Frontal cortex (tissue), 4 donors: ENCODE measurements at places on chromosomes 13 and 19. TPM values are rescaled to one million over a fixed set of nuclear protein-coding genes. Genes with fewer than 3 reads are reported as not detected.

The COL5A3 gene
- total RNA-seq = 0.82 TPM

The BRCA2 gene
- 1.6 TPM for total RNA-seq

The ZNF468 gene
- 57.9 TPM for total RNA-seq

The LILRA1 gene
- total RNA-seq = not detected

The PSG4 gene
- total RNA-seq = not detected

The SLC7A9 gene
- 1.6 TPM for total RNA-seq

The APOC1 gene
- total RNA-seq = 2.9 TPM

The ZNF599 gene
- total RNA-seq = 13.5 TPM

DNA sequence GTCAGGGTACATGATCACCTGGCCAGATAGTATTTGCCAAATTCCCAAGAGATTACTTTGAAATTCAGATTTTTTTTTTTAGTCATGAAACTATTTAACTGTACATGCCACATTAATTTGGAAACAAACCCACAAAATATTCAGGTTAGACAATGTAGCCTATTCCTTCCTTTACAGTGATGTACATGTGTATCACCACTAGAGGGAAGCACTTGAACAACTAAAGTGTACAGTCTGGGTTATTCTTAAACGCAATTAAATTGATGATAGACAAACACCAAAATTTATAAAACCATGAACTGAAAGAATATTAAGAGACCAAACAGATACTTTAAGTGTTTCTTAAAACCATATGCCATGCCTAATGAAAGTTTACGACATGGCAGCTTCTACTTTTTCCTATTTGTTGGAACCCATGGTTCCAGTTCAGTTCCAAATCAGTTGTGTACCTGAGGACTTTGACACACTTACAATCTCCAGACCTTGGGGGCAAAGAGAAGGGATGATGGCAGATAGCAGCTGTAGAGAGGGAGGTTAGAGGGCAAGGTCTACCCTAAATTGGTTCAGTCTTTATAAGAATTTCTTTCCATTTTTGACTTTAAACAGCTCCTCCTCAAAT lies 52.8 kb downstream of the TNFSF13B start:
- no peak for DNase-seq

- no peak for DNase-seq
These were observed 69.3 kb upstream of the MYO16 start for GRCh38 chr13:108560093-108560492.

DNA sequence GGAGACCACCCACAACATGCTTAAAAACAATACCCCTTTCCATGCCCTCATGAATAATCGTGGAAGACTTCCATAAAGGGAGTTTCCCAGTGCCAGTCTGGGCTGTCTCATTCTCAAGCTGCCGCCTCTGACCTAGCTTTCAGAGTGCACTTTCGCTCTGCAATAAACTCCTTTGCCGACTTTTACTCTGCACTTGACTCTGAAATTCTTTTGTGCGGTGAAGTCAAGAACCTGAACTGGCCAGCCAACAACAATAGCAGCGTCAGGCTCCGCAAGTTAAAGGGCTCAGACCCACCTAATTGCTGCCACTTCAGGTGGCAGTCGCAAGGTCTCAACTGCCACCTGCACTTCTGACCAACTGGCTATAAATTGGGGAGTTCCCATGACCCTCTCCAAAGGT lies 10.3 kb upstream of the LEUTX start:
- no peak for DNase-seq

DNA sequence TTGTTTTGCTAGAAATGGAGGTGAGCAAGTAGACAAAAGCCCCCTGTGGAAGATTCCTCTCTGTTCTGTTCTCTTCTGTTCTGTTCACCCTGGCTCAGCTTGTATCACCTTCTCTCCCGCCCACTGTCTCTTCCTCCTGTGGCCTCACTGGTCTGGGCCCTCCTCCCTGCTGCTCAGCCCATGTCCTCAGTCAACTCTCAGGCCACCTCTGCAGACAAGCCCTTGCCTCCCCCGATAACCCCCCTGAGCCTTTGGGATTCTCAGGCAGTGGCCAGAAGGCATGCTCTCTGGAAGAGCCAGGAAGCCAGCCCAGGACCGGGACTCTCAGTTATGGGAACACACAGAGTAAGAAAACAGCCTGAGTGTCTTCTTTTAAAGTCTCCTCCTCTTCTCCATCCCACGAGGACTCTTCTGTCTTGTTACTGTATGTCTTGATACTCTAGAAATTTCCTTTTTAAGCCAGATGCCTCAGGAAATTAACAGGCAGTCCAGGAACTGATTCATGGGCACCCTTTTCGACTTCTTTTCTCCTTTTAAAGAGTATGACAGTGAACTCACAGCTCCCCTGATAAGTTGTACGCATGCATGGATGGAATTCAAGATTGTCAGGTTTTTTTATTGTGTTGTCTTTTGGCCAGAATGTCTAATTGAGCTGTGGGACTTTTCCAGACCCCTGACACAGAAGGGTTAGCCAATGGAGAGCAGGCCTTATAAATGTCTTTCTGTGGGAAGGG lies 33.7 kb downstream of the SHISA2 start:
- DNase-seq = no peak

DNA sequence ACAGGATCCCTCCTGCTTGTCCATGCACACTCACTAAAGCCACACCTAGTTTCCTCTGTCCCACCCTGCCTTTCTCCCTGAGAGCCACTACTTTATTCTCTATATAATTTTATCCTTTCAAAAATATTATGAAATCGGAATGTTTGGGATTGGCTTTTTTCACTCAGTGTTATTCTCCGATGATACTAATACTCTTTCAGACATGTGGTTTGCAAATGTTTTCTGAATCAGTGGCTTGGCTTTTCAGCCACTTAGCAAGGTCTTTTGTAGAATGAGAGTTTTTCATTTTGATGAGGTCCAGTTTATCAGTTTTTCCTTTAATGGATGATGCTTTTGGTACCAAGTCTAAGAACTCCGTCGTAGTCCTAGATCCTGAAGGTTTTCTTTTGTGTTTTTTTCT lies 11.6 kb downstream of the SPATA13 start:
- no peak for DNase-seq

DNA sequence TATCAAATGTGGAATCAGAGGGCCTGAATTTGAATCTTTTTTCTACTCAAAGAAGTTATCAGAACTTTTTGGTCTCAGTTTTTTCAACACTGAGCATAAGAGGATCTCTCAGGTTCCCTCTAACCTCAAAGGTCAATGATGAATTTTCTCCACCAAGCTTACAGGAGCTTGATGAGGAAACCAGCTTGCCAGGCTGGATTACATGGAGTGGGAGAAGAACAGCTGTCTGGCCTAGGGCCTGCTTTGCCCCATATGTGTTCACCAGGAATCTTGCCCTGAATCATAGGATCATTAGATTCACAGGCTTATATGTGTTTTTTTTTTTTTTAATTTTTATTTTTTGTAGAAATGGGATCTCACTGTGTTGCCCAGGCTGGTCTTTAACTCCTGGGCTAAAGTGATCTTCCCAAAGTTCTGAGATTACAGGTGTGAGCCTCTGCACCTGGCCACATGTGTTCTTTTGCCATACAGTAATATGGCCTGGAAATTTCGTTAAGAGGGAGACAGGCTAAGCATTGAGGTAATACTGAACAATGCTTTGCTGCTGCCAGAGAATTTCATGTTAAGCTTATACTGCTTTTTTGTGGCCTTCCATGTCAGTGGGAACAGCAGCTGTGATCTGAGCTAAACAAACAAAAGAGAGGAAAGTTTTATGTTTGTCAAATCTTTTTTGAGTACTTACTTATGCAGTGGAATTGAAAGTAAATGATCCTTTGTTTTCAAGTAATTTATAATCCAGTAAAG lies 110.6 kb downstream of the DNAJC3 start:
- no peak for DNase-seq

DNA sequence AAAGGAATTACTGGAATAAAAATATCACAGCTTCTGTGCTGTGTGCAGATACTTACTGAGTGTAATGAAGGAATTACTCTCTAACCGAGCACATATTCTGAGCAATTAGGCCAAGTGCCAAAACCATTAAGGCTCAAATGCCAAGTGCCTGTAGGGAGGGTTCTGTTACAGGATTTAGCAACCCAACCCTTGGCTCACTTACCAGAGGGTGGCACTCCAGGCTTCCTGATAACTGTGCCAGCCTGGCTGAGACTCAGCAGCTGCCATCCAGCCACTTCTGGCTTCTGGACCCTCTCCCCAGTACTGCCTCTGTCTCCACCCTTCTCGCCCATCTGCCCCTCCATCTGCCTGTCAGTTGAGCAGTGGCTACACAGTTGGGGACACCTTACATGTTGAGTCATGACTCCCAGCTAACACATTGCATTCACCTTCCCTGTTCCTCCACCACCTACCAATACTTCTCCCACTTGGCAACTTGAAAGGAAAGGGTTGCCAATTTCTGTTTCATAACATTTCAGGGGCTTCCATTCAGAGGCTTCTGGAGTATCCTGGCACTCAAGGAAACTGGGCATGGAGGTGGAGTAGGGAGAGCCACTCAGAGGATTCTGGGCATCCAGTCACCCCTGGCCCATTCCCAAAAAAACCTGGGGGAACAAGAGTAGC lies 110.5 kb downstream of the COG6 start:
- DNase-seq = peak; percentile 5

DNA sequence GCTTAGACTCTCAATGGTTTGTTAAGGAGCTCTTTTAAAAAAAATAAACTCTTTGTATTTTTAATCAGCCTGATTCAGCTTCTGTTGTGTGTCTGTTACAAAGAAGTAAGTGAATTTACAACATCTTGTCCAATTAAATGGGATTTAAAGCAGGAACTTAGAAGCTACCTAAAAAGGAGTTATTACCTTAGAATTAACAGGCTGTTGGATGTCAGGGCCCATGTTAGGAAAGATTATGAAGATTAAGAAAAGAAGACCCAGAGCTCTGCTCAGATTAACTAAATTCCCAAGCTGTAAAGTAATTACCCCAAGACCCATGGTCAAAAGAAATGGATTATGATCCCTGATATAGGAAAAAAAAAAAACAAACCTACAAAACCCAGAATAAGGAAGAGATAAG lies 44.1 kb upstream of the ZNF780A start:
- DNase-seq = no peak

- no peak for DNase-seq
These were observed 60.2 kb downstream of the ZNF136 start for GRCh38 chr19:12222980-12223630.

DNA sequence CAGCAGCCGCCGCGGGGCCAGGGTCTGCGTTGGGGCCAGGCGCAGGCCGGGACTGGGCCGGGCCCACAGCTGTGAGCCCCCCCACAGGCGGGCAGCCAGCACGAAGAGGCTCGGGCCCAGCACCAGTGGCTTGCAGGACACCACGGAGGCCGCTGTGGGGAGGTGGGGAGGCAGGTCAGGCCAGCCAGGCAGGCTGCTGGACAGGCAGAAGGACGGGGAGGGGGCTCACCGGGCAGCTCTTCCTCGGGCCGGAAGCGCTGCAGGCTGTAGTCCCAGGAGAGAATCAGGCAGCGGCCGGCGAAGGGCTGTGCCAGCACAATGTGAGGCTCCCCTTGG lies 8.3 kb downstream of the LGI4 start:
- no peak for DNase-seq

GRCh38 chr19:45883881-45884681 lies 1.9 kb downstream of the IRF2BP1 start:
- no peak for DNase-seq

- DNase-seq = no peak
These were observed 1.1 kb downstream of the VSTM1 start for GRCh38 chr19:54062643-54063042.

DNA sequence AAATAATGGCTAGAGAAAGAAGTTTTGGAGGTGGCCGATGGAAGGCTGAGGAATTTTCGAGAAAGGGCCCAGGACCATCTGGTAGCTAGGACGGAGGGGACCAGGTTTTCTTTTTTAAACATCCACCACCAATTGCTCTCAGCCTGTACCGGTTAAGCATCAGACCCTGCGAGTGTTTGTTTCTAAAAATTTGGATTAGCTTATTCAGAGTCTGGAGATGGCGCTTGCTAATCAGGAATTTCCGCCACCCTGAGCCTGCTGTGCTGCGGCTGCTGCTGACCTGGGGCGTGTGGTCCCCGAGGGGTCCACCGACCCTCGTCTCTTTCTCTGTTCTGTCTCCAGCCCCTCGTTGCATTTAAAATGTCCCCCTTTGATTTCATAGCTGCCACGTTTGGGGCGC lies 2.0 kb downstream of the UHRF1 start:
- no peak for DNase-seq

GRCh38 chr13:99963816-99964339 lies 7.7 kb downstream of the ZIC5 start:
- DNase-seq = no peak

- no peak for DNase-seq
These were observed 128.8 kb downstream of the ZDHHC20 start for GRCh38 chr13:21330126-21330861.

- DNase-seq = no peak
These were observed 831 bp downstream of the PGPEP1 start for GRCh38 chr19:18340990-18341868.

GRCh38 chr19:53311044-53311443 lies 22.5 kb upstream of the ZNF845 start:
- DNase-seq = no peak

GRCh38 chr19:52922841-52923777 lies at the start of gene ZNF888:
Gene ZNF888, minus strand, starts transcription at chr19:52923428. Its CDS starts 5,555 bp downstream, at chr19:52917873.
- DNase-seq = peak; percentile 38

GRCh38 chr13:30780338-30780981 lies 45.1 kb downstream of the ALOX5AP start:
- DNase-seq = no peak

GRCh38 chr13:101467415-101467814 lies 14.9 kb downstream of the ITGBL1 start:
- no peak for DNase-seq

GRCh38 chr13:101473458-101473857 lies 21.0 kb downstream of the ITGBL1 start:
- no peak for DNase-seq

DNA sequence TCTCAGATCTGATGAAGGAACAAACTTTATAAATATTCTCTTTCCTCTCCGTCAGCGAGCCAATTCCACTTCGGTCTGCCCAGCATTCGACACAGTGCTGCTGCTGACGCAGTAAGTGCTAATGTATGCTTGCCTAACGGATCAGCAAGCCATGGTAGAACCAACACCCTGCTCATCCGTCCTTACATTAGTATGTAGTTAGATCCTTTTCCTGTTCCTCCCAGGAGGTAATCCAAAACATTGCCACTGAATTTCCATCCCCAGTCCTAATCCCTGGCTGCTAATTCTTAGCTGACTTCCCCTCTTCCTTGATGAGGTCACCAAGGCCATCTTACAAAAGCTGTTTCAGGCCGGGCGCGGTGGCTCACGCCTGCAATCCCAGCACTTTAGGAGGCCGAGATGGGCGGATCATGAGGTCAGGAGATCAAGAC lies 88.0 kb downstream of the STARD13 start:
- DNase-seq = no peak

DNA sequence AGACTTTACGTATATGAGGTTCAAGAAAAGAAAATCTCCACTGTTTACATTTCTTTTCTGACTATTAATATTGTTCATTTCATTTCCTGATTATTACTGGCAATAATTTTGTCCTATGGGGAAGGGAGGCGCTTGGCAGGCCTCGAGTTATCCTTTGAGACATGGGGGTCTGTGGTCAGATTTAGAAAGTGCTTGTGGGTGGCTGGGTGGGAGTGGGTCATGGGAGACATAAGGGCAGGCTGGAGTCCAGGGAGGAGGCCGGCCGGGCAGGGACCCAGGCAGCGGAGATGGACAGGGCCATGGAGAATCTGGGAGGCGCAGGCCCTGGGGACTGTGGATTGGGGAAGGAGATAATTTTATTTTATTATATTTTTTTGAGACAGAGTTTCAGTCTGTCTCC lies 40.1 kb downstream of the LTBP4 start:
- DNase-seq = no peak

GRCh38 chr13:73698859-73699258 lies 435.3 kb downstream of the KLF12 start:
- no peak for DNase-seq
